Gastroesophageal sphincter (tissue), 4 donors: ENCODE measurements at places on chromosomes 4 and X. TPM values are rescaled to one million over a fixed set of nuclear protein-coding genes. Genes with fewer than 3 reads are reported as not detected.

- no peak for ATAC-seq
Measured at GRCh38 chr4:15254236-15254880, 173.5 kb upstream of the C1QTNF7 start.

DNA sequence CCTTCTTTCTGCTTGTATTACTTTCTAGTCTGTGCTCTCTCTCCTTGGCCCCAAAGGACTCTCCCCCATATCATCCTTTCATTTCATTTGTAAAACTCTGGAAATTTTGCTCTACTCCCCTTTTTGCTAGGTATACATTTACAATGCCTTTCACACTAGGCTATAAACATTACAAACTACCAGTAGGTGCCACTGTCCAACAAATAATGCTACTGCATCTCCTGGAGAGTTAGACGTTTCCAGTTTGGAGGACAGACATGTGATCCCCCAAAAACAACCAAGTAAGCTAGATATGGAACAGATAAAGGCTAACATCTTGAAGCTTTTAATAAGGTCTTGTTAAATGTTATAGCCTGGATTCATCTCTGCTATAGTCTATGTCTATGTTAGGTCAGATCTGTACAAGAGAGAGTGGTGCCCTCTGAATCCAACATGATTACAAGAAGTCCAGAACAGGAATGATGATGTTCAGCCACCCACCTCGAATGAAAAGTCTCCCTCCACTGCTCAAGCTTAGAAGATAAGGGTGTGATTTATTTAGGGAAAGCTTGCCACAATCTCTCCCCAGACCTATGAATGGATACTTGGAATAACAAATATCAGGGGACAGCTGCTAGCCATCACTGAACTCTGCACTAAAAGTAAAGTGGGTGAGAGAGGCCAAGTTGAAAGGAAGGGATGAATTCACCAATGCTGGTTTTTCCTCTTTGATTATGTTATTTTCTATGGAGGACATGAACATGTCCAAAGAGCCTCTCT, 14.3 kb downstream of the CBR4 start:
- ATAC-seq = no peak

DNA sequence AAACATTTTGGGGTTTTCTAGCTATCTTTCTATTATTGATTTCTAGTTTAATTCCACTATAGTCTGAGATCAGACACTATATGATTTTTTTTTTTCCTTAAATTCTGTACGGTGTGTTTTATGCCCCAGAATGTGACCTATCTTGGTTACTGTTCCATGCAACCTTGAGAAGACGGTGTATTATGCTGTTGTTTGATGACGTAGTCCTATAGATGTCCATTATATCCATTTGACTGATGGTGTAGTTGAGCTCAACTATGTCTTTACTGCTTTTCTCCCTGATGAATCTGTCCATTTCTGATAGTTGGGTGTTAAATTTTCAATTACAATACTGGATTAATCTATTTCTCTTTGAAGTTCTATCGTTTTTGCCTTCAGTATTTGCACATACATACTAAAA, 212.5 kb downstream of the NDST4 start:
- ATAC-seq = no peak

DNA sequence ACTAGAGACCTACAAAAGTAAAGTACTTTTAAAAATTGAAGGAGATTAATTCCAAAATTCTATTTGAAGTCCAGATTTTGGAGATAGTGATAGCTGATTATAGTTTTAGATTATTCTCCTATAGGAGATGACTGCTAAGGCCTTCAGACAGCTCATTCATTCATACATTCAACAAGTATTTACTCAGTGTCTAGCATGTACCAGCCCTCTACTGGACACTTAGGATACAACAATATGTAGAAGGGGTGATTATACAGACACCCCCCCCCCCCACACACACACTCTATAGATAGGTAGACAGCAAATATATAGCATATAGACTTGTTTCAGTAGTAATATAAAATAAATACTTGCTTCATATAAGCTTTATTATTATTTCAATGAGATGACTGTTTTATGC, 60.4 kb upstream of the TAF9B start:
- ATAC-seq = no peak

DNA sequence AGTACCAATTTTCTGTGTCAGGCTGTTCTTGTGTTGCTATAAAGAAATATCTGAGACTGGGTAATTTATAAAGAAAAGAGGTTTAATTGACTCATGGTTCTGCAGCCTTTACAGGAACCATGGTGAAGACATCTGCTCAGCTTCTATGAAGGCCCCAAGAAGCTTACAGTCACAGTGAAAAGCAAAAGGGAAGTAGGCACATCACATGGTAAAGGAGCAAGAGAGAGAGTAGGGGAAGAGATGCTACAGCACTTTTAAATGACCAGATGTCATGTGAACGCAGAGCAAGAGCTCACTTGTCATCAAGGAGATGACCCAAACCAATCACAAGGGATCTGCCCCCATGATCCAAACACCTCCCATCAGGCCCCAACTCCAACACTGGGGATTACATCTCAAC, 174.3 kb downstream of the ATP10D start:
- ATAC-seq = no peak

DNA sequence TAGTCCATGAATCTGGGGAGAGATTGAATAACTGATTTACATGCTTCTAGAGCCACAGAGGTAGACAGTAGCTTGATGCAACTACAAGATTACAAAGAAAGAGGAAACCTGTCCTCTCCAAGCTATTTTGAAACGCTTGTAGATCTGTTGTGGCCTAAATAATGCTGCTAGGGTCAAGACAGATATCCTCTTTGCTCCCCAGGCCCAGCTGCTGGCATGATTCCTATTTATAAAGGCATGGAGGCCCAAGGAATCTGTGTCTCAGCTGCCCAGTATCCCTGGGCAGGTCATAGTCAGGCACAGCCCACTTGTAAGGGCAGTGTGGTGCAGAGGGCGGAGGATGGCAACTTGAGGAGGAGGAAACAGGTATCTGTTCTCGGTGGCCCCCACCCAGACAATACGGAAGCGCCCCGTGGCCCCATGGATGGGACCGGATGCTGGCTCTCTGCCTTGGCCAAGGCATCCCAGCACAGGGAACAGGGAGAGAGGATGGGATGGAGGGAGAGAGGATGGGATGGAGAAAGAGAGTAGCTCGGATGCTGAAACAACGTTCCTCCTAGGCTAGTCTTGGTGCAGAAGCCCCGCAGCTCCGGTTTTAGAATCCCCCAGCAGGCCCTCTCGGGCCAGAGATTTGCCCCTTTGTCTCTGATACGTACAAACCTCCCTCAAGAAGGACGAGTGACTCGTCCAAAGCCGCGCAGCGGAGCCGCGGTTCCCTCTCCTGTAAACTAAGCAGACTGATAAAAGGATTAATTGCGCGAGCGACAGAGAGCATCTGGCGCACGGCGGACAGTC, 767 bp upstream of the SMIM20 start:
- peak; percentile 20 for ATAC-seq

DNA sequence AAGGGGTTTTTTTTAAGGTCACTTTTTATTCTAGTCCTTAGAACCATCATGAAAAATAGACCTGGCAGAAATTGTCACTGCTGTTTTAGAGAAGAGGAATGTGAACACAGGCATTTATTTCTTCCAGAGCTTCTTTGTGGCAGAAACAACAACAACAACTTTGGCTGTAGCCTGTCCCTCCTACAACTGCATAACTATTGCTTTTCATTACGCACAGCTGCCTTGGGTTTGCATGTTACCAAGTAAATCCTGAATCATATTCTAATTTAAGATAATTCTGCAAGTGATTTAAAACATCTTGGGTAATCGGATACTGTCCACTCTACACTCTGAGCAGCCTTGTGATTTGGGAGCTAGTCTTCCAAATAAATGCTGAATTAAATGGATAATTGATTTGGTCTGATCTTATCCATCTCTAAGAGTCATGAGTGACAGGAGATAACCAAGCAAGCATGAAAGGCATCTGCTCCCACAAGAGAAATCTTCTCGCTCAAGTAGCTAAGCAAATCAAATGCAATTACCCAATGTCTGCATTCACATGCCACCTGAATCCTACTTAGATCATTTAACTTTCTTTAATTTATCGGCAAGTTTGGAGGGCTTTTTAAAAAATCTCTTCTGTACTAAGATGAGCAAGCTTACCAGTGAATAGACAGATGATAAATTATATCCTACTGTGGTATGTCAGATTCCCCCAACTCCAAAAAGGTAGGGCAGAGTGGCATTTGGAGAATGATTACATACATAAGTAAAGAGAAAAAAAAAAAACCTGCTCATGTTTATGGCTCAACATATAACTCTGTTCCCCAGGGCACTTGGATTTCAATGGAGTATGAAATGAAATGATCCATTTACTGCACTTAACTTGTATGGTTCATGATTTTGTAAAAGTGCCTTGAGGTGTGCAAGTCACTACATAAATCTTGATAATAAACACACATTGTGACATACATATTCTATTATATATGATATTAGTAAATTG, 73.6 kb downstream of the EGF start:
- ATAC-seq = no peak

DNA sequence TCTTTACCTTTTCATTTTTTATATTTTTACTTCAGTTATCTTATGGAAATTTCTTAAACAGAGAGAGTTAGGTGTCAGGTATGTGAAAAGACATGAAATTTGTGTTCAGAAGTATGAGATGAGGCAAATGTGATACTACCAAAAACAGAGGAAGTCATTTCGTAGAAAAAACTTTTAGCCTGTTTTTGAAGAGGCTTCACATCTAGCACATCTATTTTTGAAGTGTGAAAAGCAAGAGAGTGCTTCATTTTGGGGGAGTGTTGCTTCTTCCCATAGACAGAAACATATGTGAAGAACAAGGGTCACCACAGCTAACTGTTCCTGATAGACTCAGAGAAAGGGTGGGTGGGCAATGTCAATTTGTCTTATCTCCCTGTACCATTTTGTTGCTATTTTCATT, 125.3 kb downstream of the TET2 start:
- no peak for ATAC-seq

DNA sequence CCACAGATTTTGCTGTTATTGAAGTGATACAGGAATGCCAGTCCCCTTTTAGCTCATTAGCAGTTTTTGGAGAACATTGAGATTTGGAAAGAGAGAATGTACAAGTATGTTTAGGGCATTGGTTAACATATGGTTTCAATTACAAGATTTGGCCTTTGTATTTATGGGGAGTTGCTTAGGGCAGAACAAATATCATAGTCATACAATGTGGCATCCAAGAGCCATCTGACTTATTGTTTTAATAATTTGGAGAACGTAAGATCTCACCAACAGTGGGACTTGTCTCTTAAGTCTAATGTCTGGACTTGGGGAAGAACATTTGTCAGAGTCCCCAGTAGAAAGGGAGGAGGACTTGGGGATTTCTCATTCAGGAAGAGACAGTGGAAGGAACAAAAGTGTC, 166.1 kb downstream of the STK32B start:
- no peak for ATAC-seq

- ATAC-seq = no peak
Measured at GRCh38 chrX:132114607-132115006, 13.2 kb downstream of the FRMD7 start.

DNA sequence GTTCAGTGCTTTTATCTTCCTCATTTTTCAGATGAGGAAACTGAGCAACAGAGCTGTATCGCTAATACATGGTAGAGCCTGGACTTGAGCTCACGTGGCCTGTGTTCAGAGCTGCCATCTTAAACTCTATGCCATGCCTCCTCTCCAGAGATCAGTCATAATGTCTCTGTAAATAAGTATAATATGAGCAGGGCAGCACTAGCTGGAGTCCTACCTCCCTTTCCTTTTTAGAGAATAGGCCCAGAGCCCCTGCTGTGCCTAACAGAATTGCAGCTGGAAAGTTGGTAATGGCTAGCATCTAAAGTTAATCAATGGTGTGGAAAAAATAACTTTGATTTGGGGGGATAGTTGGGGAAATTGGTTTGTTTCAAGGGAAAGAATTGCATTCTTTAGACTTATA, 20.4 kb downstream of the CASP6 start:
- ATAC-seq = no peak

DNA sequence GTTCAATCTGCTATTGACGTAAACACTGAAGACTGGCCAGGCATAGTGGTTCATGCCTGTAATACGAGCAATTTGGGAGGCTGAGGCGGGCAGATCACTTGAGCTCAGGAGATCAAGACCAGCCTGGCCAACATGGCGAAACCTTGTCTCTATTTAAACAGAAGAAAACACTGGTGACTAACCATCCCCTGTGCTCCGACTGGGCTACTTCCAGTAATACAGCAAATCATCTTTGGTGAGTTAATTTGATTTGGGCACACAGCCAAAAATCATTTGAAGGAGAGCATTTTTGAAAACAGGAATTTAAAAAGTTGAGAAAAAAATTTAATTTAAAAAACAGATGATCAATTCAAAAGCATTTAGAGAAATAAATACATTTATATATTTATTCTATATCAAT, 52.0 kb downstream of the SEC24D start:
- no peak for ATAC-seq

GRCh38 chrX:43882294-43882681, at the start of gene MAOB:
MAOB (minus strand) TSS chrX:43882450; CDS start chrX:43882299, 151 bp downstream.
- peak; percentile 86 for ATAC-seq

Gene MSX1
- 5.3 TPM for total RNA-seq

GRCh38 chr4:125760201-125760819, 445.6 kb downstream of the FAT4 start:
- ATAC-seq = no peak

DNA sequence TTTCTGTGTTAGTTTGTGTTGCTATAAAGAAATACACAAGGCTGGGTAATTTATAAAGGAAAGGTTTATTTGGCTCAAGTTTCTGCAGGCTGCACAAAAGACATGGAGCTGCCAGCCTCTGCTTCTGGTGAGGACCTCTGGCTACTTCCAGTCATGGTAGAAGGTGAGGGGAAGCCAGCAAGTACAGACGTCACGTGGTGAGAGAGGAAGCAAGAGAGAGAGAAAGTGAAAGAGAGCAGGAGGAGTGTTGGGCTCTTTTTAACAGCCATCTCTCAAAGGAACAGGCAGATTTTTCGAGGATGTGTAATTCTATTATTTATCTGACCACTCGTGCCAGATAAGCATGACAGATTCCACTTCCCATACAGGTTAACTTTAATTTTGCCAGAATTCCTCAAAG, 1199.1 kb downstream of the ADGRL3 start:
- ATAC-seq = no peak

DNA sequence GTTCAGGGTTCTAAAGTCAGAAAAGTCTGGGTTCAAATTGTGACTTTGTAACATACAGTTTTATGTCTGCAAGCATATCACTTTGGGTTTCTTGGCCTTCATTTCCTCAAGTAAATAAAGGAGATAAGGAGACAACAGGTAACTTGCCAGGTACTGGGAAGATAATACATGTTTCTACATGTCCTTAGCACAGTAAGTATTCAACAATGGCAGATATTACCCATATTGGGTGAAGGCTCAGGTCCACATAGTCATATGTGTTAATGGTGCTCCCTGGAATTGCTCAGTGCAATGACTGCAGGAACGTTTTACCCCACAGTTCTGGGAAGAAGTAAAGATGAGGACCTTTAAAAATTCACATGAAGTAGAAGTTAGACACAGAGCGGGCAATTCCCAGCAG, 35.8 kb upstream of the GAB1 start:
- ATAC-seq = no peak

DNA sequence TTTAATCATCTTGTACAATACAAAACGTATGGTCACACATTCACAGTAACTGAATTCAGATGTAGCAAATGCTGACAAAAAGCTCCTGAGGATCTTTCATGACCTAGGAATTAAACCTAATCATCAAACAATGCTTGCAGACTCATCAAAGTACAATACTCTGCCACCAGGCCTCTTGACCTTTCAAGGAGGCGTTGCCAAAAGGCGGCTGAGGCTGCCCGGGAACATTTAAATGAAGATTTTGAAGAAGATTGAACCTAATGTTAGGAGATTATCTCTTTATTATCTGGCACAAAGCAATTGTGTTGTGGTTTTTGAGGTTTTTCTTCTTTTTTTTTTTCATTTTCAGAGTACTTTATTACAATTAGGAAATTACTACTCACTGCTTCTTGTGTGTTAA, 340.5 kb downstream of the GALNTL6 start:
- ATAC-seq = no peak

- no peak for ATAC-seq
Measured at GRCh38 chr4:175779081-175779620, 32.9 kb downstream of the GPM6A start.
